ENCODE measurements at places on chromosomes 12 and 14.

DNA sequence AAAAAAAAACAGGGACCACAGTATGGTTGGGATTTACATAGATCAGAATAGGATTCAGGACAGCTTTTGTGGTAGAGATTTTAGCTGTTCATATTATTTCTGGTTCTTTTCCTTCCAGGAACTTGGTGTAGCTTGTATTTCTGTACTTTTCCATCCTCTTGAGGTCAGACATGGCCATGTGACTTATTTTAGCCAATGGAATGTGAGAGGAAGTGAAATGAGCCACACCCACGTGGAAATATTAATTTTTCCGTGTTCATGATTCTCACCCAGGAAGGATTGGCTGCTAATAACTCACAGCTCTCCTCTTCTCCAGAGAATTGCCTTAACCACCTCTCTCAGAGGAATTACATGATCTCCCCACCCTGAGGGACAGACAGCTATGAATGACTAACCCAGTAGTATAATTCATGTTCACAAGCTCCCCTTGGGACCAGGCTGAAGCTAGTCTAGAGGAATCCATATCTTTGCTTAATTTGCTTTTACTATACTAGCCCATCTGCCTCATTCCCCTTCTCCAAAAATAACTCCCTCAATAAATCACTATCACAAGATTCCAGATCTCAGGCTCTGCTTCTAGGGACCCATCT, 340.4 kb downstream of the NUAK1 start:
- no peaks in the 10 kb centered on the region for H3K4me1 ChIP-seq
- no peak overlapping the region for H3K4me3 ChIP-seq
- H3K27me3 ChIP-seq, result no peaks in the 10 kb centered on the region
- DNase-seq, result no peak

GRCh38 chr14:72420749-72421474, 473.0 kb downstream of the DPF3 start:
- DNase-seq, result peak; percentile 83
- no peaks in the 10 kb centered on the region for H3K4me1 ChIP-seq
- H3K36me3 ChIP-seq, result no peaks in the 10 kb centered on the region
- H3K4me3 ChIP-seq, result no peak overlapping the region
- no peak overlapping the region for H3K27ac ChIP-seq
- no peaks in the 10 kb centered on the region for H3K27me3 ChIP-seq

DNA sequence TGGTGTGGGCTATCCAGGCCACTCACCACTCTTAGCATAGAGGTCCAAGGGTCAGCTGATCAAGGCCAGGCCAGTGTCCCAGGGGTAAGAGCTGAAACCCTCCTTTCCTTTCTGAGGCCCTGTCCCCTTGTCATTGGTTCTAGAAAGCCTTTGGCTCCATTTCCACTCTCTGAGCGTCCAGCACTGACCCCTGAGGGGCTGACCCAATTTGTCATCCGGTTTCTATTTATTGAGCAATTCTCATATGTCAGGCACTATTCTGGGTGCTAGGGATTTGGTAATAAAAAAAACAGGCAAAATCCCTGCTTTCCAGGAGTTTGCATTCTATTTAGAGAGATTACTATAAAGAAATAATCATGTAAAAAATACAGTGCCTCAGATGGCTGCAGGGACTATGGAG, 3.4 kb downstream of the KRT77 start:
- no peak overlapping the region for H3K27ac ChIP-seq
- DNase-seq, result no peak
- H3K4me3 ChIP-seq, result no peak overlapping the region

DNA sequence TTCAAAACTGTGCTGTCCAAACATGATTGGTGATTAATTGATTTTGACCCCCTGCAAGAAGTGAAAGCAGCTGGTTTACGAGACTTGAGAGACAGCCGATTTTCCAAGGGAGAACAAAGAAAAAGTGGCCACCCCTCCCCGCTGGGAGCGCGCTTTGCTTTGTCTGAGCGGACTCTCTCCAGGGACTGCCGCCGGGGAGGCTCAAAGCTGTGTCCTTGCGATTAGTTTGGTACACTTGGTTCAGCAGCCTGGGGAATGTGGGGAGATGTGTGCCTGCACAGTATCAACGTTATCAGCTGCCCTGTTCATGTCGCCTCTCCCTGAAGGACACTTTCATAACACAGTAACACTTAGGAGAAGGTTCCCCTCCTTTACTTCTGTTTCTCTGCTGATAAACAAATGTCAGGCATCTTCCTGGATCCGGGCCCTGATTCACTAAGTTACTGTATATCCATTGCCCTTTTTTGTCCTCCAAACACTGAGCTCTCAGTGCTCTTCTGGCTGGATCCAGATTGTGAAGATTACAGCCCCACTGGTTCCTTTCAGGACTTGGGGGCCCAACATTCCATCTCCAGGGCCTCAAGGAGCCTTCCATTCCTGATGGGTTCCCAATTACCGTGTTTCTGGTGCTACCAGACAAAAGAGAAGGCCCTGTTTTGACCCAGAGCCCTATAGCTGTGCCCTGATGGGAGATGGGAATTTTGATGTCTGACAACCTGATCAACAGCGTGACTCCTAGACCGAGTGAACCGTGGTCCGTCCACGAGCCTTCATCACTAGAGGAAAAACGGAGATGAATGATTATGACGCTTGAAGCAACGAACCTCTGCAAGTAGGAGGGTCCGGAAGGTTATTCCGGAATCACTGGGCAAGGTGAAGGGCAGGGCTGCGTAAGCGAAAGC, 31.7 kb upstream of the TUBA1C start:
- H3K27me3 ChIP-seq, result no peaks in the 10 kb centered on the region
- H3K27ac ChIP-seq, result peak overlapping the region; percentile 78
- peaks cover 22% of the 10 kb centered on the region for H3K4me1 ChIP-seq
- no peaks in the 10 kb centered on the region for H3K36me3 ChIP-seq

DNA sequence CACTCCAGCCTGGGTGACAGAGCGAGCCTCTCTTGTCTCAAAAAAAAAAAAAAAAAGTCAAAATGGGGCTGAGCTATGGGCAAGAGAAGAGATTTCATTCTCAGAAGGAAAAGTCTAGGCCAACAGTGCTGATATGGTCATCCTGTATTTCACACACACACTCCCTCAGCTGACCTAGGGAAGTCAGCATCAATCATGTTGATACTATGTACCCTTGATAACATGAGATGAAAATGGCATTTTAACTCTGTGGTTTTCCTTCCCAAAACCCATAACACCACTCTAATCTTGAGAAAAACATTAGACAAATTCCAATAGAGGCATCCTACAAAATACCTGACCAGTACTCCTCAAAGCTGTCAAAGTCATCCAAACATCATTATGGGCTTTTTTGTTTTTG, 2.3 kb upstream of the NEMP1 start:
- H3K4me3 ChIP-seq, result no peak overlapping the region
- H3K4me1 ChIP-seq, result peaks cover 24% of the 10 kb centered on the region
- no peak for DNase-seq

GRCh38 chr12:96136725-96137378, 57.3 kb upstream of the ELK3 start:
- DNase-seq, result no peak
- no peak overlapping the region for H3K4me3 ChIP-seq
- H3K27ac ChIP-seq, result no peak overlapping the region
- H3K4me1 ChIP-seq, result peaks cover 13% of the 10 kb centered on the region
- H3K27me3 ChIP-seq, result no peaks in the 10 kb centered on the region

Data from tibial artery (tissue), 4 donors.